HT1080 (cell line): ENCODE measurements at places on chromosomes 3 and 15.

GRCh38 chr3:196120291-196120951 is 38.5 kb upstream of the TFRC start:
- DNase-seq: no peak

- DNase-seq: peak; percentile 91
These were observed at the start of gene PTPRG for GRCh38 chr3:61561374-61562041. Gene PTPRG, plus strand, starts transcription at chr3:61561571. Its CDS starts 717 bp downstream, at chr3:61562288.

- no peak for DNase-seq
These were observed 77.8 kb downstream of the RAB11A start for GRCh38 chr15:65947041-65947440.

- DNase-seq: no peak
These were observed 57.0 kb downstream of the LMCD1 start for GRCh38 chr3:8558645-8559044.

- no peak for DNase-seq
These were observed 56.3 kb downstream of the MAGEF1 start for GRCh38 chr3:184655597-184655996.

GRCh38 chr3:11539218-11539617 is 104.5 kb downstream of the VGLL4 start:
- no peak for DNase-seq

DNA sequence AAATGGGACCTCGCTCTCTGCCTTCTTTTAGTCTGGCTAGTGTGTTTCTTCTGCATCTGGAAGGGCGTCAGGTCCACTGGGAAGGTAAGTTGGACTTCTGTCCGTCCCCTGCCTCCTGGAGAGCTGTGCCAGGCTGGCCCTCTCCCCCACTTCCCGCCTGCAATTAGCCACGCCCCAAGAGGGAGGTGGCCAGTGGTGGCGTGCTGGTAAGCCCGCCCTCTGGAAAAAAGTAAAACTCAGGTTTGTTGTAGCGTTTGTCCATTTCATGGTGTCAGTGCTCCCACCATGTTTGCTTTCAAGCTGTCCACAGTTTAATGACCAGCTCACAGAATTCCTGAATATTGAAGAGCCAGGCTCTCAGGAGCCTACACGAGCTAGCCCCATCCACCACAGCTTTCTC is 55.6 kb downstream of the SLC6A6 start:
- no peak for DNase-seq

DNA sequence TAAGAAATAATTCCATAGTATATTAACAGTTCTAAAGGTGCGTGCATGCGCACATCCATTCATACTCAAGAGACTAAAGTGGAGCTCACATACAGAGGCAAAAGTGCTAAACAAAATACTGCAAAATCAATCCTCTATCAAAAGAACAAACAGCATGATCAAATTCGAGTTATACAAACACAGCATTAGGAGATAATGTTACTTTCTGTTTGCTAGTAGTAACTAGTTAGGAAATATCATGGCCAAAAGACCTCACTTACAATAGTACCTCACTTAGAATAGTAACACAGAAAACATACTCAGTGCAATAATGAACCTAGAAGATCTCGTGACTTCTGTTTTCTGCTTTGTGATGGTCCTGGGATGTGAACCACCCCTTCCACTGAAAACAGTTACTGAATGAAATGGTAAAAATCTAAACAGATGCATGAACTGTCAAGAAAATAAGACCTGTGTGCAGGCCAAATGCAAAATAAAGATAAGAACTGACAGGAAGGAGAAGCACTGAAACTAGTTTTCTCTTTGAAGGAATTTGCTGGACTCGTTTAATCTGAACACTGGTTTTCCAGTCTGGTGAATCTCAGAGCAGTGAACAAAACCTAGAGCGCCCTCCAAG is 20.9 kb upstream of the CEMIP start:
- DNase-seq: no peak

GRCh38 chr3:3260870-3261269 is 81.4 kb upstream of the CRBN start:
- DNase-seq: no peak

GRCh38 chr3:87979527-87979926 is 79.3 kb downstream of the CGGBP1 start:
- DNase-seq: no peak

GRCh38 chr3:125177746-125178145 is 34.8 kb downstream of the SLC12A8 start:
- DNase-seq: no peak

GRCh38 chr3:116734243-116734642 is 24.7 kb downstream of the TUSC7 start:
- DNase-seq: no peak

- no peak for DNase-seq
These were observed 260.9 kb upstream of the HES1 start for GRCh38 chr3:193874997-193875593.

DNA sequence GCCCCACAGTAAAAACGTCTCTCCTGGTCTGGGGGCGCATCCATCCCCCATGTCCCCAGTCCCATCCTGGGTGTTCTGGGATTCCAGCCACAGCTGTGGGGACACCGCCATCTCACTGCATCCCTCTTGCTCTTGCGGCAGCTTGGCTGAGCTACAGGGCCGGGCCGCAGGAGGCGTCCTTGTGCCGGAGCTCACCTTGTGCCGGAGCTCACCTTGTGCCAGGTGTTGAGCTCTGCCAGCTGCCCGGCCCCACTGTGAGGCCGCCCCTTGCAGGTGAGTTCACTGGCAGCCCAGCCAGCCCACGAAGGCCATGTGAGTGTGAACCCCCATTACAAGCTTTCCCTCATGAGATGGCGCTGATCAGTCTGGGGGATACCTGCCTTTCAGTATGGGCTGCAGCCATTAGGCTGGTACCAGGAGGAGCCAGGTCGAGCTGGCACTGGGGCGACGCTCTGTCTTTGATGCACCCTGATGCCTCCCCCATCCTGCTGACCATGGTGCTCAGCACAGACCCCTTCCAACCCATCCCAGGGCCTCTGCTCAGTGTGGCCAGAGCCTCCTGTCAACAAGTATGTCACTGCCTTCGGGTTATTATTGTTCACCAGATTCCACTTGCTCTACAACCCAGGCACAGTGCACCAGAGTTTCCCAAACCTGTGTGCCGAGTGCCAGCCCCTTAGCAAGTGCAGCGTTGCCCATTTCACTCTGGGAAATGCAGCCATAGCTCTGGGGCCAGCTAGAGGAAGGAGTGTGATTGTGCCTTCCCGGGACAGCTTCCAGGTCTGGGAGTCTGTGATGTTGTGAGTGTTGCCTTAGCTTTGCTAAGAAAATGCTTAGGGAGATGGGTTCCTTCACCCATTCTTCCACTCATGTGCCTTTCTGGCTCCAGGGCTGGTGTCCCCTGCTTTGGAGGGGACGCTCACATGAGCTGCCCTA is 105.7 kb downstream of the APBA2 start:
- DNase-seq: no peak

DNA sequence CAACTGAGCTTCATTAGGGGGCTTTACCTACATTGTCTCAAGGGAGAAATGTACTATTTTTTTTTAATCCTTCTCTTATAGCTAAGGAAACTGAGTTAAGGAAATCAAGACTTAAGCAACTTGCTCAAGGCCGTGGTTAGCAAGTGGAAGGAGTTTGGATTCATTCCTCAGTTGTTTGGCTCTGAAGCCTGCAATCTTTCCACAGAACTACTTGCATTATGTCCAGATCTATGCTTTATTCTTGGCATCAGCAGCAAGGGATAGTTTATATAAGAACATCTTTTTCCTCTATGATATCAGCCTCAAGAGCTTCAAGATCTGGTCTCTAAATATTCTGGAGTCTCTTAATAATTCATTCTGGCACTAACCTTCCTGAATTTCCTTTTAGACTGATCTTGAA is 182.4 kb downstream of the SV2B start:
- DNase-seq: no peak

DNA sequence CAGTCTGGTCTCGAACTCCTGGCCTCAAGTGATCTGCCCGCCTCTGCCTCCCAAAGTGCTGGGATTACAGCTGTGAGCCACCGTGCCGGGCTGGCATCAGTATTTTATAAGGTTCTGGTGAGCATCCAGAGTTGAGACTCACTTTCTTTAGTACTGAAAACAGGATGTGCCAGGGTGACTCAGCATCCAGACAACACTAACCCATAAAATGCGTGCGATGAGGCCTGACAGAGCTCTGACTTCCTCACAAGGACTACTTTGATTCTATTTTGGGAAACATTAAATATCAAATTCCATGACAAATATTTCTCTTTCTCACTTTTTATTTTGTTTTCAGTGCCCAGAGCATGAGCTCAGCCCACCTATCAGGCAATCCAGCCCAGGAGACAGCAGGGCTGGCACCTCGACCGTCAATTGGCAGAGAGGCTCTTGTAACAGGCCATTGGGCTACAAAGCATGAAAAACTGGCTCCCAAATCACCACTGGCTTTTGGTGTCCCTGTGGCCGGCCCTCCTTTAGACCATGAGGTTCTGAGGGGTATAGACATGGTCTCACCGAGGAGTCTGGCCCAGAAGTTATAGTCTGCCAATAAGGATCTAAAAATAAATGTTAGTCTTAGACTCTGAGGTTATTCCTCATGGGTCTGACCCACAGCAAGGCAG is 75.0 kb downstream of the FEM1B start:
- DNase-seq: peak; percentile 99

GRCh38 chr3:134260987-134261386 is 10.3 kb upstream of the RYK start:
- DNase-seq: no peak
